ENCODE measurements at places on chromosomes 7 and 10.

- no peak for DNase-seq
Measured at GRCh38 chr7:42272793-42273665, 36.0 kb upstream of the GLI3 start.

- no peak for DNase-seq
Measured at GRCh38 chr7:336810-337566, 47.0 kb downstream of the FOXL3 start.

DNA sequence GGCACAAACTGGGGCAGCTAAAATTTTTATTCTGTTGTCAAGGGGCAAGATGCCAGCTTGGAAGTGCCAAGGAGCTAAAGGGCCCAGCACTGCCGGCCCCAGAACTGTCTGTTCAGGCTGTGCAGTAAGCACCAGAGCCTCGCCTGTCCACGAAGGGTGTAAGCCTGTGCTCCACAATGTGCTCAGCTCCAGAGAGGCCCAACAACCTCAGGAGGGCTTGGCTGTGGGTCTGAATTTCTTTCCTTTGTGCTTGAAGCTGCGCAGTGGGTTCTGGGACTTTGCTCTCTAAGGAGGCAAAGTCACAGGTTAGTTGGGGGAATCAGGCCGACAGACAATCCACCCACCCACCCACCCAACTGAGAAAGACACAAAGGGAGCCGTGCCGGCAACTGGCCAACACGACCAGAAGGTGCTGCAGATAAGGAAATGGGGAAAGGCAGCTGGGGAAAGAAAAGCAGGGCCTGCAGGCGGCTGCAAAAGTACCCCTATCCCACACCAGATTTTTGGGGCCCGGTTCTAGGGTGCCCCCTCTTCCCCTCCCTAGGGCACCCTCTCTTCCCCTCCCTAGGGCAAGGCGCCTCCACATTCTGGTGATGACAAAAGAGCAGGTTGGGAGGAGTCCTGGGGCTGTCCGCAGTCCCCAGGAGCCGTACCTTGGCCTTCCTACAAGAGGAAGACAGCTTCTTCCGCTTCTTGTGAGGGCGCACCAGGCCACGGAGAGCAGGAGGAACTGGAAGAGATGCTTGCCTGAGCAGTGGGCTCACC lies 7.7 kb downstream of the DDX56 start:
- no peak for DNase-seq

GRCh38 chr10:90591629-90592028 lies 266.2 kb downstream of the HTR7 start:
- DNase-seq, result no peak

GRCh38 chr10:44973323-44974081 lies 5.1 kb downstream of the DEPP1 start:
- no peak for DNase-seq

GRCh38 chr7:91784469-91784868 lies 96.0 kb downstream of the MTERF1 start:
- no peak for DNase-seq

DNA sequence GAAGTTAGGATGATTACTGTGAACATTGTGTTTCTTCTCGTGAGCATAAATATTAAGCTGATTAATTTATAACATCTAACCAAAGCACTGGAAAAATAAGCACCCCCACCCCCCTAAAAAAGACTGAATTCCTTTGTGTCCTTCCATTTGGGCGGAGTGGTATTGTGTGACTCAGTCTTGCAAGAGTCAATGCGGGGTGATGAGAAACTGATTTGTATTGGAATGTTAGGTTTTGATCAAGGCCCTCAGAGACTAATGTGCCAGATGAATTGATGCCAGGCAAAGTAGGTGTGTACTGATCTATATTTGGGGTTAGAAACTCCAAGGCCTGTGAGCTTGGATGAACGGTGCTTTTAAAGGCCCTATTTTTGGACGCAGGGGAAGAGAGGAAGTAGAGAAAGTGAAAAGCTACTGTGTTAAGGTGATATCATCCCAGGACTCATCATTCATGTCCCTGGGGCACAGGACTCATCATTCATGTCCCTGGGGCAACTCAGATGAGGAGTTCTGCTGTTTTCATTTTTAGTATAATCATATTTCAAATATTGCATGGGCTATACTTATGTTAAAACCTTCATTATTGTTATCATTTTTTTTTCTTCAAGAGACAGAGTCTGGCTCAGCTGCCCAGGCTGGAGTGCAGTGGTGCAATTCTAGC lies 61.3 kb upstream of the PTN start:
- DNase-seq, result no peak

DNA sequence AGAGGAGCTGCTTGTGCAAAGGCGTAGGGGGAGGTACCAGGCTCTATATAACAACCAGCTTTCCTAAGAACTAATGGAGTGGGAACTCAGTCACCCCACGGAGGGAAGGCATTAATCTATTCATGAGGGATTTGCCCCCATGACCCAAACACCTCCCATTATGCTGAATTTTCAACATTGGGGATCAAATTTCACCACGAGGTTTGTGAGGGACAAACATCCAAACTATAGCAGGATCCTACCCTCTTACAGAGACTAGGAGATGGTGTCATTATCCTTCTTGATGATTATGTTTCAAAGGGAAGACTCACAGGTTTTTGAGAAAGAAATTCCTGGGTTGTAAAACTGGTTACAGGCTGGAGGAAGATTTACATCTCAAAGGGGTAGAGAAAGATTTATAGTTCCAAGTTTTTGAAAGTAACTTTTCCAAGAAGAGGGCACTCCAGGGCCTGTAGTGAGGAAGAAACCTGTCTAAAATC lies 295.0 kb upstream of the DKK1 start:
- DNase-seq, result no peak

GRCh38 chr10:114234132-114234531 lies 4.9 kb upstream of the VWA2 start:
- DNase-seq, result no peak

DNA sequence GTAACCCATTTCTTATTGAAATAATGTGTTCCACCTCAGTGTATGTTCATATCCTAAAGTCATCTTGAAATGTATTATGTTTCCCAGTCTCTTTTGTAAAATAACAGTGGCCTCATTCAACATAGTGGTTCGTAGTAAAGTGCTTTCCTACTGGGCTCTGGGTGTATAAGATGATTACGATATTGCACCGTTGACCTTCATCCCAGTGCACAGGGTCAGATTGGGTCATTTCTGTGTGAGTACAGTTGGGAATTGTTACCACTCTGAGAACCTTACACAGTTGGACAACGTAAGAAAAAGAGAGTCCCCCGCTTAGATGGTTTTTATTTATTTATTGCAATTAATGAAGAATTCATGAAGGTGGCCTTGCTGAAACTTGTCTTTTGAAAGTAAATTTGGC lies 135.6 kb downstream of the CHN2 start:
- no peak for DNase-seq

DNA sequence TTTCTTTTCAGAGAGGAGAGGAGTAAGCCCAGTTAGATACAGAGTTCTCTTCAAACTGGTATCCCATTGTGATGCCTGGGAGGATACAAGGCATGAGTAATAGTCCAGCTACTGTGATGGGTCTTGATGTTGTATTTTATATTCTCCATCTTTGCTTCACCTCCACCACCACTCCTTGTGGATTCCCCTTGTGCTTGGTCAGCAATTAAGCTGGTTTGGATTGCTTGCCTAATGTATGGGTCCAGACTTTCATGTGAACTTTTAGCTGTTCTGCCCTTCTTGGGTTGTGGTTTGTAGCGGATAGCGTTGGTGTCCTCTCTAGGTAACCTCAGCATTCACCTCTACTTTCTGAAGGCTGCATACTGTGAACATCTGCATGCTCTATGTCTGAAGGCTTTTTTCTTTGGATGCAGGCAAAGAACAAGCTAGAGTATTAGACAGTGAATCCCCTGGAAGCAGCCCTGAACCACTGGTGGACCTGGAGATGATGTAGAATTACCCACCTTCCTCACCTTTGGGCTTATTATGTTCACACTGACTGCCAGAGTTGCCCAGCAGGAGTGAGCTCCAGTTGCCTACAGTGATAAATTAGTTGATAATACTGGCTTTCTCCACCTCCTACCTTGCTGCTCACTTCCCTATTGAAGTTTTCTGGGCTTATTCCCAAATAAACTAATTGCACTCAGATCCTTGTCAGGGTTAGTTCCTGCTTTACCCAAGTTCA lies 126.5 kb upstream of the MTPN start:
- no peak for DNase-seq

GRCh38 chr7:137904833-137905232 lies 58.1 kb upstream of the DGKI start:
- no peak for DNase-seq

DNA sequence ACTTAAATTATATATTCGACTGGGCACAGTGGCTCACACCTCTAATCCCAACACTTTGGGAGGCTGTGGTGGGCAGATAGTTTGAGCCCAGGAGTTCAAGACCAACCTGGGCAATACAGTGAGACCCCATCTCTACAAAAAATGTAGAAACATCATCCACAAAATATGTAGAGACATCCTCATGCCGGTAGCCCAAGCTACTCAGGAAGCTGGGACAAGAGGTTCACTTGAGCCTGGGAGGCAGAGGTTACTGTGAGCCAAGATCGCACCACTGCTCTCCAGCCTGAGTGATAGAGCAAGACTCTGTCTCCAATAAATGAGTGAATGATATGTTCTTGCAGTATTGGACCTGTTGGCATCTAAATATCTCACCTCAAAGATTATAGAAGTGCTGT lies 22.6 kb upstream of the TNS3 start:
- no peak for DNase-seq

- no peak for DNase-seq
Measured at GRCh38 chr7:48426966-48427555, 255.8 kb downstream of the ABCA13 start.

DNA sequence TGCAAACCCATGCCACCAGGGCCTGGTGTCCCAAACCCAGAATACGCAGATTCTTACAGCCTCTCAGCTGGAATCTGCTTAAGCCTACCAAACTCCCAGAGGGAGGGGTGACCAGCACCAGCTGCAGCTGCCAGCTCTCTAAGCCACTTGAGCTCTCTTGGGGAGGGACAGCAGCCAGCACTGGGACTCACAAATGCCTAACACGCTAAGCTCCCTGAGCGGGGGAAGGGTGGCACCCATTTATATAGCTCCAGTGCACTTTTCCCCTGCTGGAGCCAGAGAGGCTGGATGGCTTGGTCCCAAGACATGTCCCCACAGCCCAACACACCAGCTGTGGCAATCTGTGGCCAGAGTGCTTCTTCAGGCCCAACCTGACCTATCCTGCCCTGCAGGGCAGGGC lies 326.8 kb upstream of the NRG3 start:
- DNase-seq, result no peak

DNA sequence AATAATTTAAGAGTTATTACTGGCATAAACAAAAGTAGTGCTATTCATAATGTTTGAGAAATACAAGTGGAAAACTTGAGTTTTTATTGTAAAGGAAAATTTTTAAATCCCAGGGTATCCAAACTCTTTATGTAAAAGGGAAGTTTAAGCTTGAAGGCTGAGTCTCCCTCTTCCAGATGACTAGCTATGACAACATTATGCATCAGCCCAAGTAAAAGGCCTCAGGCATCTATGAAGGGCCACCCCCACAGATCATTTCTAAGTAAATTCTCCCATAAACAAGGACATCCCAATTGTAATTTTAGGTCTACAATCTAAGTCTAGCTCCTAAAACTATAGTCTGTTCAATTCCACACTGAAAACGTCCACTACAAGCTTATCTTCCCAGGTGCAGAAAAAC lies 166.2 kb upstream of the STEAP1 start:
- DNase-seq, result no peak

GRCh38 chr7:34939175-34939574 lies 98.1 kb downstream of the DPY19L1 start:
- no peak for DNase-seq

DNA sequence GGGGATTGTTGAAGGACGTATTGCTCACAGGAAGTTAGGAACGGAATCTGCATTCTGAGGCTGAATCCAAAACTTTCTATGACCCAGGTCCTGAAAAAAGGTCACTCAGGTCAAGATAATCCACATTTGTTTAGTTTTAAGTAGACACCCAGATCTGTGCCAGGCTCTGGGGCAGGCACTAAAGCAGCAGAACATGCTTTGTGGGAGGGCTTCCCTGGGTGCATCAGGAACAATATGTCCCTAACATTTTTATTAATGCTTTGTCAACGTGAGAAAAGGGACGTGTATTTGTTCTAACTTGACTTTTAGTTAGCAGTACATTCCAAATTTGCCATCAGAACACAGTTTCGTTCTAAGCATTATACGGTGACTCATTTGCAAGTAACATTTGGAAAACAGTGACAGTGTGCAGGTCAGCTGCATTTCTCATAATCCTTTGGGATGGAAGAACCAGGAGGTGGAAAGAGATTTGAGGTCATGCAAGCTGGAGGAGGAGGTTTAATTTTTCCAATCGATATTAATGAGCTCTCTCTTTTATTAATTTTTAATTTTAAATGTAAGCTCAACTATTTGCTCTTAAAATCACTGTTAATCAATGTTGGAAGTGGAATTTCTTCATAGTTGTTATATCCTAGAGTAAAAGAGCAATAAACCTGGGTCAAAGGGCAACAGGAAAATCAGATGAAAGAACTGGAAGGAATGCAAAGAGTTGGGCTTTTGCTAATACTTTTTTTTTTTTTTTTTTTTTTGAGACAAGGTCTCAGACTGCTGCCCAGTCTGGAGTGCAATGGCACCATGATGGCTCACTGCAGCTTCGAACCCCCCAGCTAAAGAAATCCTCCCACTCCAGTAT lies 35.0 kb downstream of the TAS2R41 start:
- no peak for DNase-seq

DNA sequence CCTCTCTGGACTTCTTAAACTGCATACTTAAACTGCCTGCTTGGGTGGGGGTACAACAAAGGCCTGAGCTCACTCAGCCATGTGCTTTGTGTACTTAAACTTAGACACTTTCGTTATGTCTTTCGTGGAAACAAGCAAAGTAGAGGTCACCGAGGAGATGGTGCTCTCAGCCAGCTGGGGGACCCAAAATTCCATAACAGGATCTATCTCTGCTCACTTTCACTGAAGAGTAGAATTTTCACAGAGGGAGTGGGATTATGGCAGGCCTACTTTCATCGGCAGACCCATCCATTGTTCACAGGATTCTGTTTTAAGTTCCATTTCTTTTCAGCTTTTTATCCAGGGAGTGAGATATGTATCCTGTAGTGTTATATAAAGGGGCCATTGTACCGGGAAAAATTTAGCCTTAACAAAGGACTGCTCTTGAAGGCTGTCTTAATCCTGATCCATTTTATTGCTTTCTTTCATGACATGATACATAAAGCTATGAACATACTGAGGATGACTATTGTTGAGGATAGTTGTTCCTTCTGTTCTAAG lies 370.0 kb upstream of the GHITM start:
- no peak for DNase-seq

GRCh38 chr10:47379445-47379785 lies 4.7 kb downstream of the ZNF488 start:
- no peak for DNase-seq

DNA sequence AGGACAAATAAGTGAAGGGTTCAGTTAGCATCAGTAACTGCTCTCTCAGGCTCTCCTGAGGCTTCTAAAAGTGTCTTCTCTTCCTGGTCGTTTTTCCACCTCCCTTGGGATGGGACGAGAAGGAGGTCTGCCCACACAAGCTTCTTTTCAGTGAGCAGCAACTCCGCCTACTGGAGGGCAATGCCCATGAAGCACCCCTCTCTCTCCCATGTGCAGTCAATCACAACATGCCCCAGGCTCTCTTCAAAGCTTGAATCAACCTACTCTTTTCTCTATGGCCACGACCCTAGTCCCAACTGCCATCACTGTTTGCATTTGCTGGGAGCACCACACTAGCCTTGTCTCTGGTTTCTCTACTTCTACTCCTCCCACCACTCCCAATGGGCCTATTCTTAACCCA lies 135.6 kb downstream of the RPS24 start:
- DNase-seq, result no peak

GRCh38 chr7:22256541-22257096 lies 100.3 kb downstream of the RAPGEF5 start:
- DNase-seq, result no peak
